ENCODE measurements at places on chromosomes 7 and 10.

GRCh38 chr7:10934292-10934691, 39.4 kb upstream of the PHF14 start:
- no peak for DNase-seq

DNA sequence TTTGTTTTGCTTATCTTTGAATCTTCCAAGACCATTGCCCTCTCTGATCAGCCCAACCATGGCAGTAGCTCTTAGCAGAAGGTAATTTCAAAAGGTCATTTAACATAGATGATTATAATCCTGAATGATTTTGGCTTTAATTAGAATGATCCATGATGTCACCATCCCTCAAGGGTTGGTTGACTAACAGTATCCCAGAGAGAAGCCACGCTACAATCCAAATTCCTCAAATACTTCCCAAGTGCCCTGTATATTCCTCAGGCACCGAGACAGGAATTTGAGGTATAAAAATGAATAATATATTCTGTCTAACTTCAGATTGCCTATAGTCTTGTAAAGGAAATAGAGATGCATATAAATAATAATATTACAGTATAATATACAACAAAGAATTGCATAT, 42.1 kb upstream of the TMEM196 start:
- DNase-seq = no peak

GRCh38 chr7:84248843-84249242, 54.3 kb upstream of the SEMA3A start:
- DNase-seq = no peak

DNA sequence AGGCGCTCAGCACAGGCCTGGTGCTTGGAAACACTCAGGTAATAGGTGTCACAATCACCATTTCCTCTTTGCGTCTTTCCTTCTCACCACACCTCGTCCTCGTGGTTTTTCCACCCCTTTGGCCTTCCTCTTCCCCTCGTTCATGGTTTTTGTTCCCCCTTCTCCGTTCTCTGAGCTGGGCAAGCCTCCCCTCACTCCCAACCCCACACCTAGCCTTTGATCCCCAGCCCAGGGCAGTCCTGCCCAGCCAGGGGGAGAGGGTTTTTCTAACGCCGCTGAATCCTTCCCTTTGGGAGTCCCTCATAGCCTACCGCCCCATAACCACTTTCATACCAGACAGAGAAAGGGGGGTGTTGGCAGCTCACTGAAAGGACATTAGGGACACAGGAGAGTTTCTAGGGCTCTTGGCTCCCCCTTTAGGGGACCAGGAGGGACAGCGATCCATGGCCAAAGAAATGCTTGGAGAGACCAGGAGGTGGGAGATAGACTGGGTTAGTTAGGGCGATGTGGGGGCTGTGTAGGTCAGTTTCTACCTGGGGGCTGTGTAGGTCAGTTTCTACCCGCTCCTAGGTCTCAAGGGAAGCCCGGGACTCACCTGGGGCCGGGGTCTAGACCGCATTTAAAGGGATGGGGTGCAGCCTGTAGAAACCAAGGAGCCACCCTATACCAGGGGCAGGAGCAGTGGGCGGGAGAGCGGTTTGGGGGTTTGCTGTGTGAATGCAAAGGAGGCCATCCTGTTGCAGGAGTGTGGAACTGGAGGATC, 1.4 kb downstream of the EPHB4 start:
- no peak for DNase-seq

DNA sequence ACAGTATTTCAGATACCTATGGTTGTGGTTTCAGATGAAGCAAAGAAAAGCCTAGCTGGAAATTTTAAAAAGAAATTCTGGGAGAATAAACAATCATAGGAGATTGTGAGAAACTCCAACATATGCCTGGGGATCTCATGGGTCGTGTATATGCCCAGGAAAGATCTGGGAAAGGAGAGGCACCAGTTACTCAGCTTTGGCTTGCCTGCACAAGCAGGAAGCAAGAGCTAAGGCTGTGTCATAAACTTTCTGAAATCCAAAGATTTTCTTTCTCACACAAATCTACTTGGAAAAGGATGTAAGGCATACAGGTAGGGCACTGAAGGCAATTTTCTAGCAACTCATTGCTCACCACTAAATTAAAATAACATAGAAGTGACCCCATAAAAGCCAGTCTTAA, 373.6 kb downstream of the CDC14C start:
- DNase-seq = no peak

GRCh38 chr7:78777829-78778228, 675.6 kb downstream of the MAGI2 start:
- no peak for DNase-seq

DNA sequence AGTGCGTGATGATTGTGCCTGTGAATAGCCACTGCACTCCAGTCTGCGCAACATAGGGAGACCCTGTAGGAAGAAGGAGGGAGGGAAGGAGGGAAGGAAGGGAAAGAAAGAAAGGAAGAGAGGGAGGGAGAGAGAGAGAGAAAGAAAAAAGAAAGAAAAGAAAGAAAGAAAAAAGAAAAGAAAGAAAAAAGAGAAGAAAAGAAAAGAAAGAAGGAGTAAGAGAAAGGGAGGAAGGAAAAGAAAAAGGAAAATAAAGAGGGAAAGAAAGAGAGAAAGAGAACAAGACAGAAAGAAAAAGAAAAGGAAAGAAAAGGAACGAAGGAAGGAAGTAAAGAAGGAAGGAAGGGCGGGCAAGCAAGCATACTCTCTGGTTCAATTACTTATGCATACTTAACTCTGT, 112.9 kb upstream of the ANK3 start:
- DNase-seq = no peak

GRCh38 chr7:132492823-132493445, 83.3 kb downstream of the PLXNA4 start:
- DNase-seq = no peak

DNA sequence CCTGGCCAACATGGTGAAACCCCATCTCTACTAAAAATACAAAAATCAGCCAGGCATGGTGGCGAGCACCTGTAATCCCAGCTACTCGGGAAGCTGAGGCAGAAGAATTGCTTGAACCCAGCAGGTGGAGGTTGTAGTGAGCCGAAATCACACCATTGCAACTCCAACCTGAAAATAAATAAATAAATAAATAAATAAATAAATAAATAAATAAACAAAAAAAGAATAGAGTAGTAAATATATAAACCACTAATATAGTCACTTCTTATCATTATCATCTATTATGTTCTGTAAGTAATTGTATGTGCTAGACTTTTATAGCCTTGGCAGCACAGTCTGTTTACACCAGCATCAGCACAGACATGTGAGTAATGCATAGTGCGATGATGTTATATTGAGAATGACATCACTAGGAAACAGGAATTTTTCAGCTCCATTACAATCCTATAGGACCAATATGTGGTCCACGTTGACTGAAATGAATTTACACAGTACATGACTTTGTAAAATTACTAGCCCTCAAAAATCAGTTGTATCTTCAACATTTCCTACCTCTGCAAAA, 385.4 kb upstream of the ANKRD30A start:
- DNase-seq = no peak

DNA sequence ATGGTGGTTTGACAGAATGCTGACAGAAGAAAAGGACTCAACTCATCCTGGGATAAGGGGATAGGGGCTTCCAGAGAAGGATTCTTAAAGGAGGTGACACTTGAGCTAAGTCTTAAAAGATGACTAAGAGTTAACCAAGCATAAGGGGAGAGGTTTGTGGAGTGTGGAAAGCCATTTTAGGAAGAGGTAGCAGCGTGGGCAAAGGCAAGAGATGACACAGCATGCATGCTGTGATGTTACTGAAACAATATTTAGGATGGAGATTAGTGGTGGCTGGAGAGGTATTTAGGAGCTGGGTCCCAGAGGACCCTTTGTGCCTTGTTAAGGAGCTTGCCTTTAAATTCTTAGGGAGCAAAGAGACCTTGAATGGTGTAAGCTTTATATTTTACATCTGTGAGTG, 65.1 kb downstream of the SPAG6 start:
- DNase-seq = no peak

GRCh38 chr7:73470208-73470607, 36.6 kb downstream of the FZD9 start:
- no peak for DNase-seq

- DNase-seq = no peak
These were observed 491.1 kb upstream of the ZMIZ1 start for GRCh38 chr10:78577712-78578111.

- no peak for DNase-seq
These were observed 3.3 kb downstream of the MAP3K8 start for GRCh38 chr10:30437031-30437841.

GRCh38 chr7:99525713-99526440, 21.4 kb downstream of the ZKSCAN5 start:
- no peak for DNase-seq

GRCh38 chr7:266851-267840, 22.8 kb upstream of the FOXL3 start:
- no peak for DNase-seq

GRCh38 chr10:129495698-129496097, 28.7 kb downstream of the MGMT start:
- no peak for DNase-seq

- no peak for DNase-seq
These were observed 204.7 kb downstream of the CNTNAP2 start for GRCh38 chr7:146321301-146321700.

- DNase-seq = no peak
These were observed 49.2 kb downstream of the CHST3 start for GRCh38 chr10:72013202-72013945.

DNA sequence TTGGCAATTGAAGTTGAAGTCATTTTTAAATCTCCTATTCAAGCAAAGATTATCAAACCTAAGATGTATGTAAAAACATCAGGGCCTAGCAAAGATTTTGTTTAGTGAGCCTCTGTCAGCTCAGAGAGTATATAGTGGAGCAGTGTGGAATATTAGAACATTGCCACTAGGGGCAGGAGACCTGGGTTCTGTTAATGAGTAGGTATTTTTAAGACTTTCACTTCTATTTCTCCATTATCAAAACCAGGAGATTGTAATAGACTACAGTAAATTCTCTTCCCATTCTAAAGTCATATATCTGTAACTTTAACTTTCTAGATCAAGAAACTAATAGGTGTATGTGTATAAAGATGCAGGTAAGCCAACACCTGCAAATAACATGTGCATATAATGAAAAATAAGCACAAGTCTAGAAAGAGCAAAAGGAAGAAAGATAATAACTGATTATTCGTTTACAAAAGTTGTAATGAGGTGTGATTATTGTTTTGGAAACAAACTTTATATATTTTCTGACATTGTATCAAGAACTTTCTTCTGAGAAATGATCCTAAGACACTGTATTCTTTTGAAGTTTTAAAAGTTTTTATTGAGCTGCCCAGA, 64.4 kb downstream of the KCND2 start:
- no peak for DNase-seq

DNA sequence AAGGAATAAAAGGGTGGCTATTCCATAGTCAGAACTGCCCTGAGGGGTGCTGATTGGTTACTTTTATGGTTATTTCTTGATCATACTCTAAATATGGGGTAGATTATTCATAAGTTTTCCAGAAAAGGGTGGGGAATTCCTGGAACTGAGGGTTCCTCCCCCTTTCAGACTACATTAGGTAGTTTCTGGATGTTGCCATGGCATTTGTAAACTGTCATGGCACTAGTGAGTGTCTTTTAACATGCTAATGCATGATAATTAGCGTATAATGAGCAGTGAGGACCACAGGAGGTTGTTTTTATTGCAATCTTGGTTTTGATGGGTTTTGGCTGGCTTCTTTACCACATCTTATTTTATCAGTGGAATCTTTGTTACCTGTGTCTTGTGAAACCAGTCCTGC, 26.5 kb upstream of the POT1 start:
- DNase-seq = no peak

GRCh38 chr10:93752761-93753160, 5.0 kb upstream of the LGI1 start:
- DNase-seq = no peak

DNA sequence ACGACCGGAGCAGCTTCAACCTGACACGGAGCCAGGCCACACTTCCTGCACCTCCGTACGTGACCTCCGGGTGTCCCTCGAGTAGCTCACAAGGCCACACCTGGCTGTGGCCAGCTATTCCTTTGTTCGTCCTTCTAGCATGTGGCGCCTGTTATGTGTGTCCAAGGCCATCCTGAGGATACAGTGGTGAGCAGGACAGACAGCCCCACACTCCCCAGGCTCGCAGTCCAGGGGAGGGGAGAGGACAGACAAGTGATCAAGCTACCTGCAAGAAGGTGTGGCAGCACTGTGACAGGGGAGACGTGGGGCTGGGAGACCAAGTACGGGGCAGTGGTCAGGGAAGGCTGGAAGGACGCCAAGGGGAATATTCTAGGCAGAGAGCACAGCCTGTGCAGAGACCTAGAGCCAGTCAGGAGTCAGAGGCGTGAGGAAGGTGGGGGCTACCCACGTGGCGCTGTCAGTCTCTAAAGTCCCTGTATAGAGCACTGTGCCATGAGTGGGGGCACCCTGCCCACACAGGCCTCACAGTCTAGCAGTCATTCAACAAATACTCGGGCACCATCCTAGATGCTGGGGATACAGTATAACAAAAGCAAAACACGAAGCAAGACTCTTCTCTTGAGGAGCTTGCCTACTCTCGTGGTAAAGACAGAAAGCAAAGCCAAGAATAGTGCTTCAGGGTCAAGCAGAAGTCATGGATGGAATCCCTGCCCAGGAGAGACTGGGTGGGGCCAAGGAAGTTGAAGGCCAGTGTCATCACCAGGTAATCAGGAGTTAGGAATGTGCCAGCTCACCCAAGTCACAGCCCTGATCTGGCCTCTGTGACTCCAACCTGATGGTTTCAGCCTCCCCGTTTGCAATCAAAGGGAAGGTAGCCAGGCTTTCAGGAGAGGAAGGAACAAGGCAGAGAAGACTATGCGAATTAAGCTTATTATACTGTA, 58.6 kb downstream of the PROSER2 start:
- no peak for DNase-seq

DNA sequence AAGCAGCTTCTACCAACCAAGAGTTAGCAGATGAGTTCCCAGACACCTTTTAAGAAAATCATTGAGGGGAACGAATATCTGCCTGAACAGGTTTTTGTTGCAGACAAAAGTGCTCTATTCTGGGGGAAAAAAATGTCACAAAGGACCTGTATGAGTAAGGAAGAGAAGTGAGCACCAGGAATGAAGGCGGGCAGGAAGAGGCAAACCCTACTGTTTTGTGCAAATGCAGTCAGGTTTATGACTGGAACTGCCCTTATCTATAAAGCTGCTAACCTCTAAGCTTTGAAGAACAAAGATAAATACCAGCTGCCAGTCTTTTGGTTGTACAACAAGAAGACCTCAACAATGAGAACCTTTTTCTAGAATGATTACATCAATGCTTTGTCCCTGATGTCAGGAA, 292.4 kb upstream of the SP4 start:
- DNase-seq = no peak

- no peak for DNase-seq
These were observed 42.7 kb upstream of the PITRM1 start for GRCh38 chr10:3215153-3215775.

DNA sequence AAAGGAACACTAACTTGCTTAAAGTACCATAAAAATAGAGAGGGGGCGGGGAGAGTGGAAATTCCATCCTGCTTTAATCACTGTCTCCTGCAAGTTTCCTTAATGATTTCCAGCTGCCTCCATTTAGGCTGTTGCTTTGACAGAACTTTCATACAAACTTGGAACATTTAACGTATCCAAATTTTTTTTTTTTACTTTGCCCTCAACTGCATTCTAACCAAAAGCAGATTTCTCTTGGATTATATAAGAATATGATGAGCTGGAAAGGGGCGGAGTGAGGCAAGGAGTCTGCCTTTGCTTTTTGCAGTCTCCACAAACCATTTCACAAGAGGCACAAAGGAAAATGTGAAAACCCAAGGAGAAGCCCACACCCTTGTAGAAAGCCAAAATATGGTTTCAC, 46.6 kb upstream of the COL1A2 start:
- DNase-seq = no peak

GRCh38 chr10:44363716-44364115, 21.2 kb downstream of the CXCL12 start:
- no peak for DNase-seq
